AG09319 (cell line): ENCODE measurements at places on chromosomes 1 and 21.
A peak's percentile ranks its signal among the peaks of the same experiment; 100 is the strongest.

- no peak for DNase-seq
These were observed 955 bp upstream of the UBE2G2 start for GRCh38 chr21:44802396-44803153.

GRCh38 chr1:69491416-69491815 is 76.3 kb upstream of the LRRC7 start:
- DNase-seq, result no peak

DNA sequence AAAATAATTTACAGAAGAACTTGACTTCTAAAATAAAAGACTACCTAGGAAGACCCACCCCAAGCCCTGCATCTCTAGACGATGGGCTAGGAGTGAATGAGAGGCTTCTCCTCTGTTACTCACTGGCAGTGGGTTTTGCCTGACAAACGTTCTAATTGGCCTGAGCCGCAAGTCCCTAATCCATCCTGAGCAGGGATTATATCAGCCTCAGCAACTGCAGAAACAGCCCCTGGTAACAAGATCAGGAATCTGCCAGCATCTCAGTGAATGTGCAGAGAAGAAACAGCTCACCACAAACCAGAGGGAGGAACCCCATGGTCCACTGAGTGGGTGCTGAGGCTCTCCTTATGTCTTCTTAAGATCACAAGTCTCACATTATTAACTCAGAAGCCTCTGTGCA is 240.6 kb downstream of the BRINP2 start:
- DNase-seq, result no peak

DNA sequence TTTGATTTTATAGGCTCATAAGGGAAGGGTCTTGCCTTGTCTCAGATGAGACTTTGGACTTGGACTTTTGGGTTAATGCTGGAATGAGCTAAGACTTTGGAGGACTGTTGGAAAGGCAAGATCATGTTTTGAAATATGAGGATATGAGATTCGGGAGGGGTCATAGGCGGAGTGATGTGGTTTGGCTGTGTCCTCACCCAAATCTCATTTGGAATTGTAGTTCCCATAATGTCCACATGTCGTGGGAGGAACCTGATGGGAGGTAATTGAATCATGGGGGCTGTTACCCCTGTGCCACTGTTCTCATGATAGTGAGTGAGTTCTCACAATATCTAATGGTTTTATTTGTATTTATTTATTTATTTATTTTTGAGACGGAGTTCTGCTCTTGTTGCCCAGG is 6.9 kb upstream of the CSDE1 start:
- DNase-seq, result no peak

GRCh38 chr21:39531064-39531463 is 79.3 kb downstream of the SH3BGR start:
- no peak for DNase-seq

DNA sequence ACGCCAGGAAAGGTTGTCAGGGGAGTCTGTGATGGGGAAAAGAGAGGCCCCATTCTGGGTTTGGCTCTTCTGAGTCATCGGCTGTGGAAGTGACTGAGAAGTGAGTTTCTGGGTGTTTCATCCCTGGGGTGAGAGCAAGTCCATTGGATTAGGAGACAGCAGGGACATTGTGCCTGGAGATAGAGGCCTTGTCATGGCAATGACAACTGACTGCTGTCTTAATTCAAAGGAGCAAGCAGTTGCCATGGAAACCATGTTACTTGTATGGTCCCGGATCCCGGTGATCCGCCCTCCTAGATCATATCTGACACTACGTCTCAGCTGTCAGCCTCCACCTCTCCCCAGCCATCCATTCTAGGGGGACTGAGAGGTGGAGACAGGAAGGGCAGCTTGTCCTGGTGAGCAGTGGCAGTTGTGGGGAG is 34.4 kb downstream of the KIAA0040 start:
- DNase-seq, result no peak

GRCh38 chr1:223258751-223259198 is 105.2 kb downstream of the SUSD4 start:
- no peak for DNase-seq

DNA sequence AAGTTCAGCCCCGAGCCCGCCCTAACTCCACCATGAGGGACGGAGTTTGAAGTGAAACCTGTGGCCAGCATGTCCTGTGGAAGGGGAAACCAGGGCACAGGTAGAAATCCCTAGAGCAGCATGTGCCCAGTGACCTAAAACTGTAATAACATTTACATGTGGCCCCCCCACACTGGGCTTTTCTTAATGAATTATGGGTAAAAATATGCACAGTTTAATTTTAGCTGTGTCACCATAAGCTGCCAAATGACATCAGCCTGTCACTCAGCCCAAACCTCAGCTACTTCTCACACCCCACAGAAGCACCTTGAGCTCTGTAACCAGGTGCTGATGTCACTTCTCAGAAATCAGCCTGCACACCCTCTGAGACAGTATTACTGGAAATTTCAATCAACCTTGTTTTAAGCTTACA is 50.0 kb upstream of the SLC19A1 start:
- no peak for DNase-seq

DNA sequence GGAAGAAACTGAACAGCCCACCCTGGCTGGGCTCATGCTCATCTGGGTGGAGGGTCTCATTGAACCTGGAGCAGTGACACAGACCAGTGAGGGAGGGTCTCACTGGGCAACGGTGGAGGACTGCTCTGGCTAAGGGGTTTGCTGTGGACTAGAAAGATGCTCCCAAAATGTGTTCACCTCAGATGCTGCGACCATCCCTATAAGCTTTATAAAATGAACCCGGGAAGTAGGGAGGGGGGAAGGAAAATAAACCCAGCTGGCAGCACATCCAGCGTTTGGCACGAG is 34.5 kb upstream of the LBR start:
- no peak for DNase-seq

GRCh38 chr1:45266151-45266801 is 59.9 kb upstream of the ZSWIM5 start:
- peak; percentile 35 for DNase-seq

DNA sequence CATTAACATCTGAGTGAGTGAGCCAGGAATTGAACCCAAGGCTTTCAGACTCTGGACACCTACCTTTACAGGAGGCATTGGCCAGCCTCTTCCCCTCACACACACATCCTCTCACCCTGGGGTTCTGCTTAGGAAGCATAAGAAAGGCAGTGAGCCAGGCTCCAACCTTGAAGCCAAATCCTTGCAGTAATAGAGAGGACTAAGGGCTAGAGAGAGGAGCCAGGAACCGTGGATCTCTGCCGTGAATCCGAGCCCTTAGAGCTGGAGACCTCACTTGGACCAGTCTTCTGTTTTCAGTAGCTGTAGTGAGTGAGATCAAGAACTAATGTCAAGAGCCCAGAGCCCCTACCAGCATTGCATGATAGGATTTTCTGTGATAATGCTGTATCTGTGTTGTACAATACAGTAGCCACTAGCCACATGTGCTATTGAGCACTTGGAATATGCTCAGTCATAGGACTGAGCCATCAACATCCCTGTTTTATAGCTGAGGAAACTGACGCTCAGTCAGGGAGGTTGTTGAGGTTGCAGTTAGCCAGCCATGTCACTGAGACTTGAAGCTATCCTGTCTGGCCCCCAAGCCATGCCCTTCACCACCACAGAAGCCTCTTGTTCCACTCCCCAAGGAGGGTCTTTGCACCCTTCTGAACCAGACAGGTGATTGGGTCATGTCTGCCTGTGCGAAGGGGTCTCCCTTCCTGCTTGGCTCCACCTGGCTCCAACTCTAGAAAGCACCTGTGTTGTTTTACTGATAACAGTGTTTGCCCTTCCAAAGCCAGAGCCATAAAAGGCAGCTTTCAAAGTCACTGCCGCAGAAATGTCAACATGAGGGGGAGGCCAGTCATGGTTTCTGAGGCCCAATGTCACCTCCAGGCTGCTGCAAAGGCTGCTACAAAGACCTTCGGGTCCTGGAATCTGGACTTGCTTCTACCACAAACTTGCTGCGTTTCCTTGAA is 101.1 kb upstream of the JUN start:
- no peak for DNase-seq

DNA sequence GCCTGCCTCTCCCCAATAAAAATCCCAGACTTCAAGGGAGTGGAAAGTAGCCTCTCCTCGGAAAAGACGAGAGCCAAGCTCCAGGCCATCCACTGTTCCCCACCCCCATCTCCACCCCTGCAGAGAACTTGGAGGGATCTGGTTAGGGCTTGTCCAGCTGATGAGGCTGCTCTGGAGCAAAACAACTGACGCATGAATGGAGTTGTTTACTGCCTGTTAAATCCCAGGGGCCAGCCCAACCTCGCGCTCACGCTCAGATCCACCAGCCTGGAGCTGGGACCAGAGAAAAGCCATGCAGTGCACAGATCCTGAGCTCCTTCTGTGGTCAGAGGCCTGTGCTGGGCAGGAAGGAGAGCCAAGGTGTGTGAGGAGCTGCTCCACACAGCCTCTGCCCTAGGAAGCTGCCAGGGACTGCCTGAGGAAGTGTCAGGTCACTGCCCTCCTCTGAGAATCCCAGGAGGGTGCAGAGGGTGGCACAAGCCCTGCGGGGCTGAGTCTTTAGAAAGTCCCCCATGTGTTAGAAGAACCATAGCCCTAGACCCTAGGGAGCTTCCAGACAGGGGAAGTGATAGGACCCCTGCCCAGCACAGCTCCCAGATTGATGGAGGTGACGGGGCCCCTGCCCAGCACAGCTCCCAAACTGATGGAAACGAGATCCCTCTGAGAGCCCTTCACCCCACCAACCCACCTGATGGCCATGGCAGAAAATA is 109.0 kb upstream of the IPO9 start:
- DNase-seq, result peak; percentile 86

GRCh38 chr1:183318433-183318832 is 99.7 kb downstream of the NMNAT2 start:
- peak; percentile 85 for DNase-seq

GRCh38 chr1:209743145-209743482 is 12.7 kb upstream of the TRAF3IP3 start:
- DNase-seq, result peak; percentile 8

GRCh38 chr1:11770011-11770410 is 8.0 kb downstream of the C1orf167 start:
- DNase-seq, result no peak

DNA sequence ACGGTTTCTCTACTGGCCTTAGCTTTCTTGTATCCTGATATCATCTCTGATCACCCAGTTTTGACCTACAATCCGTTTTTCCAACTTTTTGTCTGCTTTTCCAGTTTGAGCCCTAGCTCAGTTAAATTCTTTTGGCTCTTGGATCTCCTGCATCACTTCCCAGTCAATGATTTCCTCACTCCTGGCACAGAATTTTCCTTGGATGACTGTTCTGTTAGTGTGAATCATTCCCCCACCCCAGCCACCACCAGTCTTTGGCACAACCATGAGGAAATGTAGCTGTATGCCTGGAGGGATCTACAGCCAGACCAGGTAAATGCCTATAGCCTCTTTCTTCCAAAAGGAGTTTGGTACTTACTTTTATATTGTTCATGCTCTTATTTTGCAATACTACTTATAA is 187.2 kb upstream of the PTGFR start:
- DNase-seq, result peak; percentile 82

DNA sequence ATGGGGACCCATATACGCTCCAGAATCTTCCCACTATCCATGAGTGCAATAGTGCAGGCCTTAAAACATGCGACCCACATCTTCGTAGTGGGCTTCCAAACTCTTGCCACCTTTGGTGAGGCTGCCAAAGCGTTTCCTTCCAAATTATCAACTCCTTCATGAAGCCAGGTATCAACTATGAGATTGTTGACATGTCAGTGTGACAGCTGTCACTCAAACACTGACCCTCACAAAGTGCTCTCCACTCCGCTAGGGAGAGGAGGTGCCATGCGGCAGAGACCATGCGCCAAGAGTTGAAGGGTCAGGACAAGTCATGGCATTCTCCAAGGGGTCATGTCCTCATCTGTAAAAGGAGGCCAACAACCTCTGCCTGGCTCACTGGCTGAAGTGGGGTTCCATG is 103.3 kb downstream of the SUSD4 start:
- DNase-seq, result no peak

- no peak for DNase-seq
These were observed 52.4 kb upstream of the SYT14 start for GRCh38 chr1:209885403-209886218.

DNA sequence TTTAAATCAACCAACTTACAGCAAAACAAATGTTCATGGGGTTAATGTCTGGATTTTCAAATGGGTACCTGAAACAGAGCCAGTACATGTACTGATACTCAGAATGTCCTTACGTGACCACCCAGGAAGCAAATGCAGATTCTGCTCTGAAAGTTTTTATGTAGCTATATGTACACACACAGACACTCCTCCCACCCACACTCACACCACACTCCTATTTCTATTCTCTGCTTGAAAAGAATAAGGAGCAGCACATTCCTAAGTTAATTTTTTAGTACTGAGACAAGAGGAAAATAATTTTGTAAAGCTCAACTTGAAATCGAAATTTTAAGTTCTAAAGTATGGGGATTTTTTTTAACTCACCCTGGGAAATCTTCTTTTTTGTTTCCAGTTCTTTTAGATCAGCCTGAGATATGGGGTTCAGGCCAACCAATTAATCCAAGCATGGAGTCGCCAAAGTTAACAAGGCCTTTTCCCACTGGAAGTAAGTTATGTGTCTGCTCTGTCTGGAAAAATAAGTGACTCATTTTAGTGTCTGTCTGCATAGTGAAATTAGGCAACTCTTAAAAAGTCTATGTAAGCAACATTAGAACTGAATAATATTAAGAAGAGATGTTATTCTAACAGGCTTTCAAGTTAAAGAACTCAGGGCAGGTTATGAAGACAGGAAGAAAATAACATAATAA is 75.5 kb upstream of the DYNLT5 start:
- DNase-seq, result peak; percentile 19

GRCh38 chr1:77989744-77990143 is 10.9 kb upstream of the FUBP1 start:
- no peak for DNase-seq

DNA sequence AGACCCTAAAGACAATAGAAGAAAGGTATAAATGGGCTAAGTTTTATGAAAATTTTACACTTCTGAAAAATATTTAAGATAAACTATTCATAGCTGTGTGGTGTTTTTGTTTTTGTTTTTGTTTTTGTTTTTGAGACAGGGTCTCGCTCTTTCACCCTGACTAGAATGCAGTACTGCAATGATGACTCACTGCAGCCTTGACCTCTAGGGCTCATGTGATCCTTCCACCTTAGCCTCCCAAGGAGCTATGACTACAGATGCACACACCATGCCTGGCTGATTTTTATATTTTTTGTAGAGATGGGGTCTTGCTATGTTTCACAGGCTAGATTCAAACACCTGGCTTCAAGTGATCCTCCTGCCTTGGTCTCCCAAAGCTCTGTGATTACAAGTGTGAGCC is 66.6 kb downstream of the PUM1 start:
- DNase-seq, result no peak

DNA sequence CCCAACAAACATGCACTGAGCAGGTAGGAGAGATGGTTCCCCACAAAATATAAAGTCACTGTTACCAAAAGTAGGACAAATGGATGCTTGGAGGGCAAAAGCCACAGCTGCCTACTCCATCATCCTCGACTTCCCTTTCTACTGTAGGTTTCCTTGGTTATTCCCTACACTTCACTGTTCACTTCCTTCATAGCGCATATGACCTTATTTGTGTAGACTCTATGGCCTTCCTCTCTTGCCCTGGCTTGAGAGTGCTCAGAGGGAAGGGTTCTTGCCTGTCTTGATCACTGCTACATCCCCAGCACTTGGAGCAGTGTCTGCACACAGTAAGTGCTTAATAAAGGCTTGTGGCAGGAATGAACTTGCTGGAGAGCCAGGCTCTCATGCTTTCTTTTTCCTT is 14.6 kb upstream of the TRNP1 start:
- no peak for DNase-seq

- no peak for DNase-seq
These were observed 96.9 kb downstream of the GRIK3 start for GRCh38 chr1:36937371-36937770.

- DNase-seq, result no peak
These were observed 6.2 kb upstream of the HDAC1 start for GRCh38 chr1:32285658-32286057.

GRCh38 chr21:31997191-31997590 is 124.4 kb downstream of the HUNK start:
- no peak for DNase-seq
